Activated CD4-positive, alpha-beta memory T cell treated with anti-CD3 and anti-CD28 coated beads, Interleukin-2, amount 10 ng/mL, durations not matched to agents 7 days and 5 days (primary cell): ENCODE measurements at places on chromosomes 1 and 21. TPM values are rescaled to one million over a fixed set of nuclear protein-coding genes. Genes with fewer than 3 reads are reported as not detected.

TSSK3 gene
- 0.70 TPM for total RNA-seq

KLF17 gene
- total RNA-seq, result not detected

FHAD1 gene
- 0.18 TPM for total RNA-seq

C1QB gene
- total RNA-seq, result not detected

SLAMF9 gene
- not detected for total RNA-seq

RNU1-2 gene
- total RNA-seq, result 1,691 TPM

PALMD gene
- not detected for total RNA-seq

SLC1A7 gene
- not detected for total RNA-seq

DNAH14 gene
- 0.28 TPM for total RNA-seq

KRTAP19-3 gene
- not detected for total RNA-seq

GJA4 gene
- total RNA-seq, result not detected

DNA sequence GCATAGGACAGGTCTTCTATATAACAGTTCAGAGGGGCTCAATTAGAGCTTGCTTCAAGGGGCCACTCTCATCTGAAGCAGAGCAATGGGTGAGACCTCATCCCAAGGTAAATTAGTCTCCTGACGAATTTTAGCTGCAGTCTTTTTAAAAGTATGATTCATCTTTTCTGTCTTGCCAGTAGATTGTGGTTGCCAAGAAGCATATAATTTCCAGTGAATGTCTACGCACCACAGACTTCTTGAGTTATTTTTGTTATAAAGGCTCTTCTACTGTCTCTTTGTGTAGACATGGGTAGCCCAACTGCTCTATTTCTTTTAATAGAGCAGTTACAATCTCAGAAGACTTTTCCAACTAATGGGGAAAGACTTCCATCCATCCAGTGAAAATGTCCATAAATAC, 108.9 kb upstream of the FMN2 start:
- no peak for DNase-seq

DNA sequence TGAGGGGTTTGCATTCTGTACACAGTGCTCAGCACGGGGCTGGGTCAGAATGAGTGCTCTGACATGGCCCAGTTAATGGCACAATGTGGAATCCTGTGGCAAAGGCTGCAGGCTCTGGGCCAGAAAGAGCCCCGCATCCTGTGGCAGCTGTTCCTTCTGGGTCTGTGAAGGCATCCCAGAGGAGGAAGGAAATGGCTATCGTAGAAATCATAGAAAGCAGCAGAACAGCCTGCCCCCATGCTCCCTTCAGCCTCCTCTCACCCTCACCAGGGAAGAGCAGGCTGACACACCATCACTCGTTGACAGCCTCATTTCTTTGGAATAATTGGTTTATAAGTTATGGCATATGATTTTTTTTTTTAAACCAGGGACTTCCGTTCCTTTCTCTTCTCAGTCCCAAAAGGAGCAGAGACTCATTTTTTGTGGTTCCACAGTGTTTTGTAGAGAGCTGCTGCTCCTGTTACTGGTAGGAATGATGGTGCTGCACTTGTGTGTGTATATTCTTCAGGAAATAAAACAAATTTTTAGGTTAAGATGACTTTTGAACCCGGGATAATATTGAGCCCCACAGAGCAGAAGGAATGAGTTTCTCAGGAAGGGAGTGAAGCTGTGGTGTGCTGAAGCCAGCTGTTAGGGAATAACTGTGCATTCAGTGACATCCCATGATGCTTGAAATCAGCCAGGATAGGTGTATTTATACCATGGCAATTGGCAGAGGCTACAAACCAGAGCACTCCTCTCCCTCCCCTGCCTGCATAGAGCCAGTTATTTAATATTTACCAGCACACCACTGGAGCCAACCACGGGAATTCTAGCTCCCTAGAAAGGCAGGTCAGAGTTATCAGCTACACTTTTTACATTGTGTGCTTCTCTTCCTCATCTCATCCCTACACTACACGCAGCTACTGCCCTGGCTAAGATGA, 32.0 kb downstream of the PLXNA2 start:
- no peak for DNase-seq

DNA sequence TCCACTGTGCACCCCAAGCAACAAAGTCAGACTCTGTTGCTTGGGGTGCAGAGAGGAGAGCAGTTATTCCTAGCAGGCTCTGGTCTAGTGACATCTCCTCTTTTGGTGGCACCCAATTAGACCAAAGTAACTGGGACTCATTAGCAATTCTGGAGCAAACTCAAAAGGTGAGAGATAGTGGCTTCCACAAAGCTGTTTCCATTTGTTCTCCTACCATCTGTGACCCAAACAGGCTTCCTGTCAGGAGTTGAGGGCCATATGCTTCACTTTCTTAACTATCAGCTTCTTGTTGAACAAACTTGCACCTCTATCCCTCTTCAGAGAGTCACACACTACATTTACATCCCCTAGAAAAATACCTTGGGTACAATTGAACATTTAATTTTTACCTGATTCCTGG, 1.5 kb upstream of the ATXN7L2 start:
- no peak for DNase-seq

GRCh38 chr1:26771643-26772321, 16.0 kb upstream of the PIGV start:
- no peak for DNase-seq

DNA sequence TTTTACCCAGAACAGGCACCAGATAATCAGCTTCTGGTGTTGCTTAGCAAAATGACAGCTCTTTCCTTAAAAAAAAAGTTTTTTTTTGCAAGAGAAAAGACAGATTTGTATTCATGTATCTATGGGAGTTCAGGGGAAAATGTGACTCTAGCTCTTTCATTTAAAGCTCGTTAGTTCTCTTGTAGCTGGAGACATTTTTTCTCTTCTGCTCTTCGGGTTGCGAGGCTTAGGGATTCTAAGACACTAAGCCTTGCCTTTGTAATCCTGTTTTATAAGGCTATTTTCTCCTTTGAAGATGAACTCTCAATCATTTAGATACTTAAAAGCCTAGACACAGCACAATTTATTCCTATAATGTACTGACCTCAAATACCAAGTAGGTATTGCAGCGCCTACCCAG, 40.3 kb upstream of the EDARADD start:
- DNase-seq, result no peak

GRCh38 chr1:77888081-77888780, at the start of gene NEXN:
TSS of gene NEXN (plus strand) at chr1:77888624. CDS start at chr1:77916107, 27,483 bp downstream.
- no peak for DNase-seq

DNA sequence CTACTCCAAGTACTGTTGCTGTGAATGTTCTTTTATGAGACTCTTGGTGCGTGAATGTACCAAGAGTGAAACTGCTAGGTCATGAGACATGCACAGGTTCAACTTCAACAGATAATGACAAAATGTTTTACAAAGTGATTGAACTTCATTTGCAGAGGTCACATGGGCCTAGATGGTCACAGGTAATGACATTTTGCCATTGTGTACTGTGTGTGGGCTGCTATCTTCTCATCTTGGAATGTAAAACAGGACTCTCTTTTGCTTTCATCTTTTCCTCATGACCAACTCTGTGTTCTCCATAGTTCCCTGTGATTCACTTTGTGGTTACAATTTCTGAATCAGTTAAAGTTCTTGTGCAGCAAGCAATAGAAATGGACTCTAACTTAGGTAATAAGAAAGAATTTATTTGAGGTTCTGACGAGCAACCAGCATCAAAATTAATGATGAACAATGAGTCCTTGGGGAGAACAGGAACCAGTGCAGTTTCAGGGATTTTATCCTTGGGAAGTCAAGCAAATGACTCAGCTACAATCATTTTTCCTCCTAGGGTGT, 16.2 kb upstream of the TSNAX start:
- no peak for DNase-seq

- no peak for DNase-seq
Observed at GRCh38 chr1:153649863-153650235, 8.7 kb upstream of the SNAPIN start.

GRCh38 chr21:30935121-30935888, 53.9 kb upstream of the KRTAP11-1 start:
- DNase-seq, result no peak

- no peak for DNase-seq
Observed at GRCh38 chr1:179089827-179090482, 8.1 kb downstream of the TOR3A start.

- no peak for DNase-seq
Observed at GRCh38 chr1:156804026-156804425, 12.6 kb downstream of the SH2D2A start.

DNA sequence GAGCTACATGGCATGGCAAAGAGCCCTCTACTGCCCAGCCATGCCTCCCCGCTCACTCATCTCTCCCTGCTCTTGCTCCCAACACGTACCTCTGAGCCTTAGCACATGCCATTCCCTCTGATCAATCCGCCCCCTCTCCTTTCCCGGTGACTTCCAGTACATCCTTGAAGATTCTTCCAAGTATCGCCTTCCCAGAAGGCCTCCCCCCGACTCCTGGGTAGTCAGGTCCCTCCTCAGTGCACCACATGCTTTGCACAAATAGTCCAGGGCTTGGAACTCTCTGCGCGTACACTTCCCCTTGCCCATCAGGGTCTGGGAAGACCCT, 77.0 kb upstream of the IFFO2 start:
- no peak for DNase-seq

DNA sequence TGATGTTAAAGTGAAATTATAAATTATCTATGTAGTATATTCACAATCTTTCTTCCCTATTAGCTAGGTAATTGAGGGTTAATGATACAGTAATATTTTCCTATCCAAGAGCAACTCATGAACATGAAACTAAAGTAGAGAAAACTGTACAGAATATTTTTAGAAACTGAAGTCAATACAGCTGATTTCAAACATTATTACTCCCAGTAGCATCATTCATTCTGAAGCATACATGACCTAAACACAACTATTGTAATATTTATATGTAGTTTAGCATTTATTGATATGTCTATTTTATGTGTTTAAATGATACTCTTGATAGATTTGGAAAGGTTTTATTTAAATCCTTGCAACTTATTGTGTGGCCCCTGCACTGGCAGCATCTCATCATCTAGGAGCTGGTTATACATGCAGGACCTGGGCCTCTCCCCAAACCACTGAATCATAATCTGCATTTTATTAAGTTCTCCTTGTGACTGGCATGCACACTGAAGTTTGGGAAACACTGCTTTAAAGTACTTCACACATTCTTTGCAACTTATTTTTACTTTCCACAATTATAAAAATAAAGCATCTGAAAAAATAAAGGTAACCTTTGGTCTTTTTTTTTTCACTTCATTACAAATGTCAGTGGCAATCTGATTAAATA, 199.9 kb downstream of the LRRC40 start:
- DNase-seq, result no peak

DNA sequence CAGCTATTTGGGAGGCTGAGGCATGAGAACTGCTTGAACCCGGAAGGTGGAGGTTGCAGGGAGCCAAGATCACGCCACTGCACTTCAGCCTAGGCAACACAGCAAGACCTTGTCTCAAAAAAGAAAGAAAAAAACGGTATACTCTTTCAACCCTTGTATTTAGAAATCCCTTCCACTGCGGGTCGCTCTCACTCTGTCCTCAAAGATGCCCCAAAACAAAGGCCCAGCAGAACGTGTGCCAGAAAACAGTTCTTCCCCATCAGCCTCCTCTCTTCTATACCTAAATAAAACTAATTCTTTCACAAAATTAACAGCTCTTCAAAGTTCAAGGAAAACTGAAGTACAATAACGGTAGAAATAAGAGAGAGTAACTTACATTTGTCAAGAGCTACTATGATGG, 13.2 kb downstream of the SETD4 start:
- DNase-seq, result no peak

DNA sequence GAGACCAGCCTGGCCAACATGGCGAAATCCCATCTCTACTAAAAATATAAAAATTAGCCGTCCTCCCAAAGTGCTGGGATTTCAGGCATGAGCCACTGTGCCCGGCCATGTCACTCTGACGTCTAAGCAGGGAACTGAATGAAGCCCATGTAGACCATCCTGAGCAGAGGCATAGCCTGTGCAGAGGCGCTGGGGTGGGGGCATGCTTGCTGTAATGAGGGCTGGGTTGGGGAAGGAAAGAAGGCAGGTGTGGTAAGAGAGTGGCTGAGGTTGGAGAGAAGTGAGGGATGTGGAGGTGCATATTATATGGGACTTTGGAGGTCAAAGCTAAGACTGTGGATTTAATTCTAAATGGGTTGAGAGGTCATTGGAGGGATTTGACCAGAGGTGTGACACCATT, 47.1 kb upstream of the SCMH1 start:
- no peak for DNase-seq

DNA sequence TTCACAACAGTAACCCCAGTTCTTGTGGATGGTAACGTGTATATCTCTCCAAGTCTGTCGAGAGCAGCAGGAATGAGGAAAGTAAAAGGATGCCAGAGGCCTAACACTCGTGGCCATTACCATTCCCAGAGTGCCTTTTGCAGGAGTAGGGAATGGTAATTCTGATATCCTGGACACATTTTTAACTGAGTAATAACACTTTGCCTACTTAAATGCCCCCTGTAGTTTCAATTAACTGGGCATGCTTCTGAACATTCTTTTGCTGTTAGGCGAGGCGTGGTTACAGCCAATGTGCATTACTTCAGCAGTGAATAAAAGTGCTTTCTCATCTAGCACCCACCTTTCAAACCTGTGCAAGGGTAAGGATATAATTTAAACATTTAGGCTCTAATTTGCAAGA, 258.5 kb upstream of the ADGRL2 start:
- no peak for DNase-seq

DNA sequence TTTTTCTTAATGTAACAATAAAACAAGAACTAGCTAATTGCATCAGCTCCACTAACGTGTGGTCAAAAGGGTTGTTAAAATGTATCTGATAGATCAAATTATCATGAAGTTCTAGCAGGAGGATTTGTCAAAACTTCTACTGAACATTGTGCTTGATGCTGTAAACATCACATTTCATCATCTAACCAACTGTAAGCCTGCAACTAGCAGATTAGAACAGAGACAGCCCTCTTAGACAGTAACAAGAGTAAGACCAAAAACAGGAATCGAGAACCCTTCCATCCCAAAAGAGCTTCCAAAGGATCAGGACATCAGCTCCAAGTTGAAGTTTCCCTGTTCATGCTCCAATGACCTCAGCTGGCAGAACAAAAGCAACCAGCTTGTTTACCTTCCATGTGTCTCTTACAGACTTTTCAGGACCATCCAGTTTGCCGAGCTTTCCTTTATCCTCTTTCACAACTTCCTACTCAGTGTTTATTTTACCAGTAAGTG, 44.6 kb downstream of the NIBAN1 start:
- DNase-seq, result no peak

GRCh38 chr1:203629507-203630082, 3.0 kb downstream of the ATP2B4 start:
- peak; percentile 69 for DNase-seq

DNA sequence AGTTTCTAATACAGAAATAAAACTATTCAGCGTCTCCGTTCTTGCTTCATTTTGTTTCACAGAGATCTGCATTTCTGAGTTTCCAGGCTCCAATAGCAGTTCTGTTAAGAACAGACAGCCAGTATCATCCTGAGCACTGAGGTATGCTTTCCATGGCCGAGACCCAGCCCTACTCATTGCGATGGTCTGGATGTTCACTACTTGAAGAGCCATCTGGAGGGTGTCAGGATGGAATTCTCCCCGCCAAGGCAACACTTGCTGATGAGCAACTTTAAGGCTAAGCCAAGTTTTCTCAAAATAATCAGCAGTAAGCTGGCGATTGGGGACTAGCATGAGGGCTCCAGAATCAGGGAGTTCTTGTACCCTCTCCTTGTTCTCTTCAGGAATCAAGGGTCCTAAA, 7.7 kb upstream of the BCL2L15 start:
- DNase-seq, result no peak

- DNase-seq, result no peak
Observed at GRCh38 chr1:154845174-154845573, 24.9 kb downstream of the KCNN3 start.

GRCh38 chr1:225973158-225973557, 26.0 kb downstream of the SDE2 start:
- no peak for DNase-seq
